ENCODE measurements at places on chromosomes 5 and 9.

DNA sequence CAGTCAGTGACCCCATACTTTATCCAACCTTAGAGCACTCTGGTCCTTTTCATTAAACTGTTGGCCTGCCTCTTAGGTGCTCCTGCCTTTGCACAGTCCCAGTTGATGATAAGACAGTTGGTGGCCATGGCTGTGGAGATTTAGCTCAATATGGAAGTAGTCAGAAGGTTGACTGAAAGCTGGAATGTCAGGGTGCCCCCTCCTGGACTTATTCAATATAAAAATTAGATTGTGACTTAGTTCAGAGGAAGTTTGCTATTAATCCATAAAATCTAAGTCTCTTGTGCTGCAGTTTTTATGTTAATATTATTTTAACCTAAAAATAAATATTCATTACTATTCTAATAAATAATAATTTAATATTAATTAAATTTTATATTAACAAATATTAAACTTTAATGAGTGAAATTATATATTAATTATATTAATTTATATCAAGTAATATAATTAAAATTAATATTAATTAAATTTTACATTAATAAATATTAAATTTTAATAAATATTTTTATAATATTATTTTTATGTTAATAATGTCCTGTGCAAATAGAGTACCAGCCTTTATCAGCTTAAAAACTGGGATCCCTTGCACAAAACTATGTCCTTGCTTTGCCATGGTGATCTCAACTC lies 77.7 kb upstream of the ADAMTSL1 start:
- DNase-seq, result no peak

- no peak for DNase-seq
These were observed 87.6 kb downstream of the S1PR3 start for GRCh38 chr9:89078860-89079259.

DNA sequence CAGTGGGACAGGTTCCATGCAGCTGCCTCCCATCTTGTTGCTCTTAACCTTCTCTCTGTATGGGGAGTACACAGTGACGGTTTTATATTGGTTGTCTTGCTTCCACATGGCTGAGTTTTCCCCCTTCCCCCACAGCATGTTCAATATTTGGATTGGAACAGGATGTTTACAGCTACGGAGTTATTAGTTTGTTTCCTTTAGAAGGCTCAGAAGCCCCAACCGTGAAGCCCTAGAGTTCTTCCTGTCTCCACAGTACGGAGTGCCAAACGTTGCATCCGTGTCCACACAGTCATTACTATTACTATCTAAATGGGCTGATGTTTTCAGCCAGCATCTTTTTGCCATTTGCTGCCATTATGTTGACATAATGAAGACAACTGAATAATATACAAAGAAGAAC lies 277.5 kb downstream of the MARCHF11 start:
- DNase-seq, result no peak

DNA sequence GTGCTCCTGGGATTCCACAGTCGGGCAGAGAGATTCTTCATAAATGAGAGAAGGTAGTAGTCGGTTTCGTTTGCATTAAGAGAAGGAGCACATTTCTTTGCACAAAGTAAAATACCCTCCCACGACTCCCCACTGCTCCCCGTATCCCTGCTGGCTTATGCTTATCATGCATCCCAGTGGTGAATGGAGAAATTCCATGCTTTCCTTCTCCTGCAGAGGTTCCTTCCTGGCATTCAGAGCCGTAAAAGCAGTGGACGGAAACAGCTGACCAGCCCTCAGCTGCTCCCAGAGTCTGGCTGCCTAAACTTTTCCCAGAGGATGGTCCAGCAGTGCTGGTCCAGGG lies 93.1 kb downstream of the C9orf152 start:
- DNase-seq, result no peak

DNA sequence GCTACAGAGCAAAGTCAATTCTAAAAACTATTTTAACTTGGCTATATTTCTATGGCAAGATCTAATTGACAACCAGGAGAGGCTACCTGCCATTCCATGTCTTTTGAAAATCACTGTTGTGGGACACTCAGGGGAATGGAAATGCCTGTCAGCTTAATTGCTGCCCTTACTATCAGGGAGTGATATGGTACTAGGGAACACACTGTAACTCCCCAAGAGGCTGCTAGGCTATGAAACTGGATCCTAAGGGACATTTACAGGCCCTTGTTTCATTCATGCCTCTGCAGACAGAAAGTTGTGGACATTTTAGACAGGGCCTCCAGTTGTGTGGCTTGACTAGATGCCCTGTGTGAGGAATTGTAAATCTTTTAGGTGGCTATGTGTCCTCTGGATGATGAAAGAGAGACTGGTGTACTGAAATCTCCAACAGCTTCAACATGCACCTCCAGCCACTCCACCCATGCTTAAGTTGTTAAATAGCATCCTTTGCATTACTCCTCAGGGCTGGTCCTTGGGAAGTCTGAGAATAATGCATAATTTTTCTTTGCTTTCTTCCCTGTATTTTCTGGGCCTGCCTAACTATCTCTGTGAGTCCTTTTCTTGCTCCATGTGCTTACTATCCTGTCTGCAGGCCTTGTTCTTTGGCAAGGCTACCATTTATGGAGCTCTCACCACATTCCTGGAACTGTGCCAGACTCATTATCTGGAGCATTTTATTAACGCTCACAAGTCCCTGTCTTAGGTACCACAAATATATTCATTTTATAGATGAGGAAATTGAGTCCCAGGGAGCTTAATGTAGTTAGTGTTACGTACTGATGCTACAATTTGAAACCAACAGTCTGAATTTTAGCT lies 3.2 kb downstream of the MROH2B start:
- DNase-seq, result no peak

DNA sequence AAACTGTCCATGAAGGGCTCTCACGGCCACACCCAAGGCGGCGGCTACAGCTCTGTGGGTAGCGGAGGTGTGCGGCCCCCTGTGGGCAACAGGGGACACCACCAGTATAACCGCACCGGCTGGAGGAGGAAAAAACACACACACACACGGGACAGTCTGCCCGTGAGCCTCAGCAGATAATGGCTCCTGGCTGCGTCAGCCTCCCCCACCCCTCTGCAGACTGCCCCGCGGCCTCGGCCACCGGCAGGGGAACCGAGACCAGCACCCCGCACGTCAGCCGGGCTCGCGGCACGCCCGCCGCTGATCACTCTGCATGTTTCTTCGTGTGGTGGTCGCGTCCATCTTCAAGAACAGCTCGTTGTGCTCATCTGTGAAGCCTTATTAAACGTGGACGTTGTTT lies 41.5 kb downstream of the TENT4A start:
- DNase-seq, result no peak

- DNase-seq, result peak; percentile 36
These were observed 37.5 kb upstream of the SUSD3 start for GRCh38 chr9:93020771-93021670.

DNA sequence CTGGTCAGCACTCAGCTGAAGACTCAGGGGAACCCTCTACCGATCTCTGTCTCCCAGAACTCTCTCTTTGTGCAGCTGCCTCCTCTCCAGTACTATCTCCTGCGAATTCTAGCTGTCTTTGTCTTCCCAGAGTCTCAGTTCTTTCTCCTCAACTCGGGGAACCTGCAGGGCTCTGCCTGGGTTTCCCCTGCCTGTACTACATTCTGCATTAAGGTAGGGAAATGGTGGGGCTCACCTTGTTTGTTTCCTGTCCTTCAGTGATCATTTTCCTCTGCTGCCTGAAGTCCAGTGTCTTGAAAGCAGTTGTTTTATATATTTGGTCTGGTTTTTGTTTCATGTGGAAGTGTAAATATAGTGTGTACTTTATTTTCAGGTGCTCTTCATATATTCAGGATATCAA lies 43.1 kb upstream of the IGFBPL1 start:
- DNase-seq, result no peak

DNA sequence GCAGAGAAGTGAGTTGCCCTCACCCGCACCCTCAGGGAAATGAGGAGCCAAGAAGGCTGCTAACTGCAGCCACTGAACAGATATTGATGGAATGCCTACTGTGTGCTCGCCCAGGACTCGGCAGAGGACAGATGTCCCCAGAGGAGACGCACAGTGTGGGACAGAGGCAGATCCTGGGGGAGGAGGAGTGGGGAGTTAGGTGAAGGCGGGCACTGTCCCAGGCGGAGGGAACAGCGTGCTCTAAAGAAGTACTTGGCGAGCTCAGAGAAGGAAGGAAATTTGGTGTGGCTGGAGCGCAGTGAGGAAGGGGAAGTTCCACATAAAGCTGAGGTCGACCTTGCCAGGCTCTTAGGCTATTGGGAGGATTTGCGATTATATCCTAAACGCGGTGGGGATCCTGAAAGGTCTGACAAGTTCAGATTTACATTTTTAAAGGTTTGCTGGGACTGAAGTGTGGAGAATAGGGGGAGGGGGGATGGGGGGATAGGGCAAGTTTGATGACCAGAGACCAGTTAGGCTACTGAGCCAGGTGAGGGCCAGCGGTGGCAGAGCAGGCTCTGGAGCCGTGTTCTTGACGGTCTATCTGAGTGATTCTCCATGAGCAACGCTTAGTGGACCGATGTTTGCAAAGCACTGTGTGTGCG lies 23.6 kb upstream of the CERCAM start:
- no peak for DNase-seq

DNA sequence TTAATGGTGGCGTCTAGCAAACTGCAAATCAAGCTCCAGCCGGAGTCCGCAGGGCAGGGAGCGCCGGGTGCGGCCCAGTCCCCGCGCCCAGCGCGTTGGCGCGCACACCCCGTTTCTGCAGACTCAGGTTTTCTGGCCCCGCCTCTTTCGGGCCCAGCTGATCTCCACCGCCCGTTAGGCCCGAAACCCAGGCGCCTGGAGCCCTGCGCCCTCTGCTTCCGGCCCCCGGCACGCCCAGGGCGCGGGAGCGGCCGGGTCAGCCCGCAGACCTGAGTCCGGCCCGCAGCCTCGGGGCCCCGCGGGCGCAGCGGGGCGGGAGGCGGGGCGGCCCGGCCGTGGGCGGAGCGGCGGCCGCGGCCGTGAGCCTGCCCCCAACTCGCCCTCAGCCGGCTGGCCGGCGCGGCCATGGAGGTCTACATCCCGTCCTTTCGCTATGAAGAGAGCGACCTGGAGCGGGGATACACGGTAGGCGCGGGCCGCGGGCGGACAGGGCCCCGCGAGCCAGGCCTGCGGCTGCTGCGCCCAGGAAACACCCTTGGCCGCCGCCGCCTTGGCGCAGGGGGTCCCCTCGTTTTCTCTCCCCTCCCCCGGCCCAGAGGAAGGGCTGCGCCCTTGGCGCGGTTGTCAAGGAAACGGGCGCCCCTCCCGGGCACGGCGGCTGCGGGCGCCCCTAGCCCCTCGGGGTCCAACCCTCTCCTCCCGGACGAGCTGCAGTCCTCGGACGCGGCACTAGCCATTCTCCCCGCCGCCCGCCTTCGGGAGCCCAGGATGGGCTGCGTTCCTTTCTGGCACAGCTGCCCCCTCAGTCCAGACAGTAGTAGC lies at the start of gene SNX24:
Gene SNX24 (plus strand): TSS at position 385 of the 822 bp plus-strand sequence. CDS start 21 bp downstream, at position 406.
- DNase-seq, result peak; percentile 49

- DNase-seq, result peak; percentile 47
These were observed 403 bp downstream of the KIF2A start for GRCh38 chr5:62306323-62306895.

DNA sequence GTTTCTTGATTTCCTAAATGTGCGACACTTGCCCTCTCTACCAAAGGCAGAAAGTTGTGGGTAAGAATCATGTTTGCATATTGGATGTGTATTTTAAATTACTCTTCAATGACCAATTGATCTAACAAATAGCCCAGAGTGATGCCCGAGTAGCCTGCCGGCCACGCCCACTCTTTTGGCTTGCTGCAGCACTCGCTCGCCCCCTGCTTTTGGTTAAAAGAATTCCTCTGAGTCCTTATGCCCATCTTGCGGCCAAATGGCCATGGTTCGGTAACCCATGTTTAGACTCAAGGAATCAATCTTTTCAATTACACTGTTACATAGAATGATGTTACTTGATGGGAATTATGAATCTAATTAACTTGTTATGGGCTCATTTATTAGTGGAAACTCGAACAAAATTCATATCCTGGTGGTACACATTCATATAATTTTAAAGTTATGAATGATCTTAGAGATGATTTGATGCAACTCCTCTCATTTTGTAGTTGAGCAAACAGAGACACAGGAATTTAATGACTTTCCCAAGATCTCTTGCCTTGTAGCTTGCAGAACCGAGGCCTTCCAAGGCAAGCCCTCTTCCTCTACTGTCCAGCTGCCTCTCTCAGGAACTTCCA lies 36.5 kb downstream of the PPIC start:
- DNase-seq, result no peak

DNA sequence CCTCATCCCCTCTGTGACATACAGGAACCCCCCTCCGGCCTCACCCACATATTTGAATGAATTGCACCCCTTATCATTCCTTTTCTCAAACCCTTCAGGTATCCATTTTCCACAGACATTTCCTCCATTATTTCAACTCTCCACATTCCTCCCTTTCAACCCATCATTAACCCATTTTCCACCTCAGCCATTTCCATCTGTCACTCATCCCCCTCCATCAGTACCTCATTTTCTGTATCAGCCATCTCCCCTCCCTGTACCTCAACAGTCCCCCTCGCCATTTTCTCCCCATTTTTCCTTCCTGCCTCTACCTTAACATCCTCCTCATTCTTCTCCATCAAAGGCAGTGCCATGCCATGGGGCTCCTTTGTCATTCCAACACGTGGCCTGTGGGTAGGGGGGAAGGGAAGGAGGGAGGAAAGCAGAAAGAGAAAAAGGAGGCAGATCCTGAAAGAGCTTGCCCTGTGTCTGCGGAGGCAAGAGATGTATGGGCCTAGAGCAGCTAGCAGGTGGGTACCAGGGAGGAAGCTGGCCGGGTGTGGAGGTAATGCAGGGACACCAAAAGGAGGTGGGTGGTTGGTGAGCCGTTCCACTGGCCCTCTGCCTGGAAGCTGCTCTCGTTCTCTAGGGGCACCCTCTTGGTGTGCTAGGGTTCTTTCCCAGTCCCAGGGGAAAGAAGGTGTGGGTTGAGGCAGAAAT lies 1.5 kb downstream of the DNAJB5 start:
- DNase-seq, result no peak

GRCh38 chr9:95420518-95420917 lies 96.3 kb downstream of the PTCH1 start:
- DNase-seq, result no peak

GRCh38 chr9:130138171-130138653 lies 34.0 kb upstream of the NCS1 start:
- no peak for DNase-seq

GRCh38 chr9:87853302-87853701 lies 29.4 kb upstream of the SPATA31E1 start:
- no peak for DNase-seq

DNA sequence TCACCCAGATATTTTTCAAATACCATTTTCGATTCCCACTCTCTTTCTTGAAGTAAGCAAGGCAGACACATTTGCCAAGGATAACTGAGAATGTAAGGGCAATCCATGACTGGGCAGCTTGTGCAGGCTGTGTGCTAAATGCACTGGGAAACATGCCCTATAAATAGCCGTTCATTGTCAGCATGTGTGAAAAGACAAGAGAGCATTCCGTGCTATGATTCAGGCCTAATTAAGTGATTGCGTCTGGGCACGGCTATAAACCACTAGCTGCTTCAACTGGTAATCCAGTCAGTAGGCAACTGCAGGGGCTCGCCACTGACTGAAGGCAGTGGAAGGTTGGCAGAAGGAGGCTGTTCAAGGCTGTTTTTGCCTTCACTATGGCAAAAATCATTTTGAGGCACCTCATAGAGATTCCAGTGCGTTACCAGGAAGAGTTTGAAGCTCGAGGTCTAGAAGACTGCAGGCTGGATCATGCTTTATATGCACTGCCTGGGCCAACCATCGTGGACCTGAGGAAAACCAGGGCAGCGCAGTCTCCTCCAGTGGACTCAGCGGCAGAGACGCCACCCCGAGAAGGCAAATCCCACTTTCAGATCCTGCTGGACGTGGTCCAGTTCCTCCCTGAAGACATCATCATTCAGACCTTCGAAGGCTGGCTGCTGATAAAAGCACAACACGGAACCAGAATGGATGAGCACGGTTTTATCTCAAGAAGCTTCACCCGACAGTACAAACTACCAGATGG lies at the start of gene HSPB3:
Gene HSPB3 (plus strand): TSS at position 287 of the 745 bp plus-strand sequence. CDS start 91 bp downstream, at position 378.
- DNase-seq, result no peak
